ENCODE measurements at places on chromosomes 1 and 21.
A peak's percentile ranks its signal among the peaks of the same experiment; 100 is the strongest.

- DNase-seq, result peak; percentile 14
These were observed 50.3 kb upstream of the L1TD1 start for GRCh38 chr1:62144238-62144831.

DNA sequence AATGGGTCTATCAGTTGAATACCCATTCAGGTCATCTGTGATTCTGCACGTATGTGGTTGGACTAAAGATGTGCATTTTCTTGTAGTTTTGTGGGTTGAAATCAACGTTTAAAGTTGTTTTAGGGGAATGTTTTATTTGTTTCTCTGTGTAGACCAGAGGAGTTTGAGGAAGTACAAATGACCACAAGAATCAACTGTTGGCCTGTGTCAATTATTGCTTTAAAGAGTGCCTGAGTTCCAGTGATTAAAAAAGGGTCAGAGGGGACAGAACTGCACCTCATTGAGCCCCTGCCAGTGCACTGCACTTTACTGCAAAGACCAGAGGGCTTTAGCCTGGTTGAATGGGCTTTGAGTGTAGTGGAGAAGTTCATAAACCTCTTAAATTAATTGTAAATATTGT, 190.3 kb downstream of the VPS13D start:
- DNase-seq, result no peak

DNA sequence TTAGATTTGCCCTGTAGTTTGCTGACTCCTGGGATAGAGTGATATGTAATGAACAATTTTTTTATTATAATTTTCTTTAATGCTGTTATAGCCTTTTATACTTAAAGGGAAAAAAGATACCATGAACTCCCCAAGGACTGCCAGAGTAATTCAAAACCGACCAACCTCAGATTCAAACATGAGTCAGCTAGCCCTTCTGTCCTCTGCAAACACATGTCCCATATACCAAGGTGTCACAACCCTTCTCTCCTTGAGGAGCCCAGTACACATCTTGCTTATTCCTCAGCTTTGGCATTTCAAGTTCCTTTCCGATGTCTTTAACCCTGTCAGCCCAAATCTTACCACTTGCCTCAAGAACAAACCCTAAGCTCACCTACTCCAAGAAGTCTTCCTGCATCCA, 184.9 kb downstream of the KCNH1 start:
- DNase-seq, result no peak

GRCh38 chr1:200146100-200146499, 118.6 kb downstream of the NR5A2 start:
- no peak for DNase-seq

DNA sequence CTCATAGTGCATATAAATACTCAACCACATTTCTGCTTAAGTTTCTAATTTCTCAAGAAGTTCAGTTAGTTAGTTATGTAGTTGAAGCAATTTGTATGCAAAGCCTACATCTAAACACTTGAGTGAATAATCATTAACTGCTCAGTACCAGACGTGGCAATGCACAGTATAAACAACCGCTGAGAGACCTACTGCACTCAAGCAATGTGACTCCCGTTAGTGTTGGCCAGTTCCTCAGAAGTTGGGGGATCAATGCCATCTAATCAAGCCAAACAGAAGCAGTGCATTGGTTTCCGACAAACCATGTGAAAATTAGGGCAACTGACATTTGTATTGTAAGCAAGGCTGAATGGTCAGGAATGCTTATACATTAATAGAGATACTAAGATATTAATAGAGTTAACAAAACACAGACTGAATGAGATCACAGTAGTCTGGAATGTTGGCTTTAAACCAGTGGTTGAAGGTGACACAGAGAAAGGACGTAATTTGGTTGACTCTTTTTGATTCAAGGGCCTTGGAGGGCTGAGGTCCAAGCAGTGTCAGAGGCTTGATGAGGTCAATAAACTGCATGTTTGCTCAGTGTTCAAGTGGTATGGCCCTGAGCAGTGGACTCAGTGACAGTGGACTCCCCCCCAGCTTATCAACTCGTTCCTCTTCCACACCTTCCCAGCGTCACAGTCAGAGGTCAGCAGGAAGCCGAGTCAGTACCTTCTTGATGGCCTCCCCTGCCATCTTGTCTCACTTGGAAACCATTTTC, 255.5 kb downstream of the CTH start:
- DNase-seq, result no peak

- no peak for DNase-seq
These were observed 15.1 kb downstream of the IFI44 start for GRCh38 chr1:78664763-78665162.

GRCh38 chr1:166884971-166885370, 8.9 kb upstream of the TADA1 start:
- no peak for DNase-seq

DNA sequence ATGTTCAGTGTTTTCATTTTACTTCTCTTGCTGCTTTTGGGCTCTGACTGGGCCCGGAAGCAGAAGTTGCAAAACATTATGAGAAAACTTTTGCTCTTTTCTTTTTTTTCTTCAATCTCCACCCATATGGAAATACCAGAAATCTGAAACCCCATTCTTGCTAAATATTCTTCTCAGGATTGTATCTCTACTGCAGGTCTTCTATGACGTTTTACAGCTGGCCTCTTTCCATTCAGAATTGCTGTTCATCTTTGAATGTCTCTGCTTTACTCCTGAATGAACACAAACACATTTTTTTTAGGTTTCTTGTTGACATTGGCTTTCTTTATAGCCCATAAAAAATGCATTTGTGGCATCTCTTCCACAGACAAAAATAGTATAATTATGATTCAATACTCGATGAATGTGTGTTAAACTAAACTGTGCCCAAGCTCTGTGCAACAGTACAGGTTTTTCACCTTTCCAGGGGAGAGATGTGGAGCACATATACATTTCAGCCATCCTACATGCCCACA, 18.8 kb downstream of the PTPRC start:
- DNase-seq, result no peak

DNA sequence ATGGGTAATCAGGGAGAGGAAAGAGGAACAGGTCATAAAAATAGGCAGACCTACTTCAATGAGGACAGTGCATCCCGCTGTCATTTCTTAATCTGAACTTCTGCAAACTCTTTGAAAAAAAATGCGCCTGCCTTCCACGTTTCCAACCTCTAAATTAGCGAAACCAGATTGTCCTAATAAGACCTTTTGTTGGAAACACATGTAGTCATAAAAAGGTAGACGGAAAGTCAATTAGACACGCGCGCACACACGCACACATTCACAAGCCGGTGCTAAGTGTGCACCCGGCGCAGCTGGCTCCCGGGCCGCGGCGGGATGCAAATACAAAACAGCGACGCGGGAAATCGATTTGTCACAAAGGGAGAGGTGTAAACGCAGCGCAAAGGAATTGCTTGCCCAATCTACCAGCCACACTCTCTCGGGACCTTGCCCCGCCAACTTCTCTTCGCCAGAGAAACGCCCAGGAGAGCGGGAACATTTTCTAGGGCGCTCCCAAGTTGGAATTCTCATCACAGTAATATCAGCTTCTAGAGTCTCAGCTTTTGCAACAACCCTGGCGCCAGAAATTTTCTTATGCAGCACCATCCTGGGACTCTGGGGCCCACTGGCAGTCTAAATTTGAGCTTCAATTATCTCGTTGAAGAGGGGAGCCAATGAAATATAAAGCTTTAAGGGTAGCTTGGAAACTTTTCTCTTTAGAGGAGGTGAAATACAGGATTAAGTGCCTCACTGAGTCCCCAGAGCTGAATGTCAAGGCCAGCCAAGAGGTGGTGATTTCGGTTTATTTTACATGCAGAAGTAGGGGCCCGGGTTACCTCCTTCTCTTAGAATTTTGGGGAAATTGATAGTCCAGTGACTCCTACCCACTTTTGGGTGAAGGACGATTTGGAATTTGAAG, 4.5 kb downstream of the PRRX1 start:
- DNase-seq, result no peak

GRCh38 chr21:36891121-36891520, 75.3 kb downstream of the HLCS start:
- no peak for DNase-seq

Data from activated T-cell treated with anti-CD3 and anti-CD28 coated beads for 48 hours (primary cell).